ENCODE measurements at places on chromosomes 3 and 15.
A peak's percentile ranks its signal among the peaks of the same experiment; 100 is the strongest.

- DNase-seq = no peak
Observed at GRCh38 chr3:127053450-127053849, 70.5 kb downstream of the PLXNA1 start.

- DNase-seq = no peak
Observed at GRCh38 chr3:151896246-151897012, 23.0 kb downstream of the SUCNR1 start.

- DNase-seq = no peak
Observed at GRCh38 chr3:138933068-138933668, 13.8 kb downstream of the FOXL2 start.

DNA sequence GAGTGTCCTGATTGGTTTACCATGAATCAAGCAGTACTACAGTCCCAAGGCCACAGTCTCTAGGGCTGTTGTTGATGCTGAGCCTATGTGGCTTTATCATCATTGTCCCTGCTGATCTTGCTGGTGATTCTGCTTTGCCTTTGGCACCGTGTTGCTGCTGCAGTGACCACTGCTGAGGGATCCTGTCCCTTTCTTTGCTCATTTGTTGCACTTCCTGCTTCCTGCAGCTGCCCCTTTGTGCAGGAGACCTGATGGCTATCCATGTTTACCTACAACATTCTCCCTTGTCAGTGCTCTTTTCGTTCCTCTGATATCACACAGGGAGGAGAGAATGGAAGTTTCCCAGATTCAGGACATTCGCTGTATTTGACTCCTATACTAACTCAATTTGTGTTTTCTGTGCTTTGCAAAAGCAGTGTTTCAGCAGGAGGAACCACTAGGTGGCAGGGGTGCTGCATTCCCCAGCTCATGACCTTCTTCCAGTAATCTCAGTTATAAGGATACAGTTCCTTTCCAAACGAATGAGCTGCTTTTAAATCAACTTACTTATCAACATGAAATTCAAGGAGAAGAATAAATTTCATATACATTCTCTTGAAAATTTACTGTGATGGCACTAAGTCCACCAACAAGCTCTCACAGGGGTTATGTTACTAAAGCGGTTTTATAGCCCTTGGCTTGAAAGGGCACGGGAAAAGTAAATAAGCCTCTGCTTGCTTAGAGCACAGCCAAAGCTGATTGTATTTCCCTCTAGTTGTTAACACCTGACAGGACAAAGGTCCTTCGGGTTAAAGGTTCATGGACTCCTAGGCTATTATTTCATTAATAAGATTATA is 9.7 kb upstream of the THUMPD3 start:
- DNase-seq = peak; percentile 0

- DNase-seq = peak; percentile 36
Observed at GRCh38 chr3:44355362-44356033, 16.9 kb downstream of the TCAIM start.

DNA sequence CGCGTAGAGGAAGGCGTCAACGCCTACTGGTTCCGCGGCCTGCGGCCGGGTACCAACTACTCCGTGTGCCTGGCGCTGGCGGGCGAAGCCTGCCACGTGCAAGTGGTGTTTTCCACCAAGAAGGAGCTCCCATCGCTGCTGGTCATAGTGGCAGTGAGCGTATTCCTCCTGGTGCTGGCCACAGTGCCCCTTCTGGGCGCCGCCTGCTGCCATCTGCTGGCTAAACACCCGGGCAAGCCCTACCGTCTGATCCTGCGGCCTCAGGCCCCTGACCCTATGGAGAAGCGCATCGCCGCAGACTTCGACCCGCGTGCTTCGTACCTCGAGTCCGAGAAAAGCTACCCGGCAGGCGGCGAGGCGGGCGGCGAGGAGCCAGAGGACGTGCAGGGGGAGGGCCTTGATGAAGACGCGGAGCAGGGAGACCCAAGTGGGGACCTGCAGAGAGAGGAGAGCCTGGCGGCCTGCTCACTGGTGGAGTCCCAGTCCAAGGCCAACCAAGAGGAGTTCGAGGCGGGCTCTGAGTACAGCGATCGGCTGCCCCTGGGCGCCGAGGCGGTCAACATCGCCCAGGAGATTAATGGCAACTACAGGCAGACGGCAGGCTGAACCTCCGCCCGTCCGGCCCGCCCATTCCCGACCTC is 4.1 kb downstream of the ISLR2 start:
- no peak for DNase-seq

DNA sequence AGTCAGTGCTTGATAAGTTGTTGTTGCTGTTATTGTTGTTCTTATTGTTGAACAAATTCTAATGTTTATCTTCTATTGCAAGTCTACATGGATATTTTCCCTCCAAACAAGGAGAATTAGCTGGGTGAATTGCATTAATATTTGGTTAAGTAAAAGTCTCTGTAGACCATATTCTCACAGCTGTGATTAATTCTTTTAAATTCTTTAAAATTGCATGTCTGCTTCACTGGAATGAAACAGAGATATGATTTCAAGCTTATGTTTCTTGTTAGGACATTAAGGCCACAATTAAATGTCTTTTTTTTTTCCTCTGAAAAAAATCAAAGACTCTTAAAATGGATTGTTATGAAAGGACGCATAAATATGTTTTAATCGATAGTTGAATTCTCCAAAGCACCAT is 153.4 kb downstream of the EBLN2 start:
- no peak for DNase-seq

DNA sequence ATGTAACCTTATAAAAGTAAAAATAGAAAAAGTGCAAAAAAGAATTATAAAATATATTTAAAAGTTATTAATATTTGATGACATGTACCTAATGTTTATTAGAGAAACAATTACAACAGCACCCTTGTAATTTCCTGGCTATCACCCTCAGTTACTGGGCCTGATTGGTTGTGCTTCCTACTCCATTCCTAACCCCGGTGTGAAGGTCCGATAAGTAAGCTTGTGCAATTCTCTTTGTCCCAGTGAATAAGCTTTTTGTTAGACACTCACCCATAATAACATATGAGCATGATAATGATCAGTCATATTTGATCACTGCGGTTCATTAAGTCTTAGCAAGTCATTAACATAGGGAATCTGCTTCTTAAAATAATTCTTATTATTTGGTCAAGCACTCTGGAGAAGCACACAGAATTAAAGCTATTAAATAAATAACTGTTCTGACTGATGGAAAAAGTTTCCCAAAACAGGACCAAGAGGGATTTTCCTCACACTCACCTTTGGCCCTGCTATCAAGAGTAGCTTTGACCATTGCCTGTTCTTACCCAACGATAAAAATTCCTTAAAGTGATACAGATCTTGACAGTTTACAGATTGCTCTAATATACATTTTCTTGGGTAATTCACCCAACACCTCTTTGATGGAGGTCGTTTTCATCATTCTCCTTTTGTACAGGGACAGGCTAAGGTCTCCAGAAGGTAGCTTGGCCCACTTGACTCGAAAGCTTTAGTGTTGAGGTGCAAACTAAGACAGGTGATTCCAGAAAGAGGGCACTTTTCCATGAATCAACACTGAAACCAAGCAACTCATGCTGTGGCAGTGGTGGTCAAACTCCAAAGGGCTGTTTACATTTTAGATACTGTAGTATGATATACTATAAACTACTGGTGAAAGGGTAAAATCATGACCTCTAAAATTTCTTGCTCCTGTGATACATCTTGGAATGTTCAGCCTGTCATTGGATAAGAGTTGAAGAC is 543.0 kb upstream of the KCNMB2 start:
- DNase-seq = no peak

- no peak for DNase-seq
Observed at GRCh38 chr15:72902245-72902918, 118.8 kb upstream of the ADPGK start.

DNA sequence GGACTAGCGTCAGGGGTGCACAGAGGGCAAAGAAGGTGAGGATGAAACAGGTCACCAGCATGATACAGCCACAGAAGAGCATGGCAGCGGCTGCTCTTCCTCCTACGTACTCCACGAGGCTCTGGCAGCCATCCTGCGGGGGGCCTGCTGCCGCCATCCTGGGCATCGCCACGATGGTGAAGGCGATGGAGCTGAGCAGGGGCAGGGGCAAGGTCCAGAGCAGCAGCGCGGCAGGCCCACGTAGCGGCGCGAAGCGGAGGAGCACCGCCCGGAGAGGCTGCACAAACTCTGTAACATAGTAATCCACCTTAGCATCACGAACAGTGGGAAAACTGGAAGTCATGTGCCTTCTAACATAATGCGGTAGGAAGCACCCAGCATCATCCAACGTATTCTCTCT is 491.6 kb downstream of the PYDC2 start:
- DNase-seq = no peak

DNA sequence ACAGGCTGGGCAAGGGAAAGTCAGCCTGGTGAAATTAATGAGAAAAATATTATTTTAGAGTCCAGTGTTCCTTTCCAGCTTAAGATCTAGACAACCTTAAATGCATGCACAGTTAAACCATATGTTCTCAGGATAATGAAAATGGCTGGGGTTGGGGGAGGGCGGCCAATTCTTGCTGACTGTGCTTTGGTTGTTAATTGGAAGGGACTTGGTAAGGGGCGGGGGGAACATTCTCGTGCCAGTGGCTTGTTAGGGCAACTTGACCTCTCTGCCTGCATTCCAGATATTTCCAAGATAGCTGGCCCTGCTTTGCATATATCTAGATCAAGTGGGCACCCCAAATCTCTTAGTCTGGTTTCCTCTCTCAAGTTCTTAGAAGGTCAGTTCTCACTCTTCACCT is 112.5 kb downstream of the TOP2B start:
- no peak for DNase-seq

- no peak for DNase-seq
Observed at GRCh38 chr15:43067717-43068461, 37.9 kb downstream of the UBR1 start.

GRCh38 chr3:124383051-124383450 is 347.2 kb upstream of the UMPS start:
- DNase-seq = no peak

DNA sequence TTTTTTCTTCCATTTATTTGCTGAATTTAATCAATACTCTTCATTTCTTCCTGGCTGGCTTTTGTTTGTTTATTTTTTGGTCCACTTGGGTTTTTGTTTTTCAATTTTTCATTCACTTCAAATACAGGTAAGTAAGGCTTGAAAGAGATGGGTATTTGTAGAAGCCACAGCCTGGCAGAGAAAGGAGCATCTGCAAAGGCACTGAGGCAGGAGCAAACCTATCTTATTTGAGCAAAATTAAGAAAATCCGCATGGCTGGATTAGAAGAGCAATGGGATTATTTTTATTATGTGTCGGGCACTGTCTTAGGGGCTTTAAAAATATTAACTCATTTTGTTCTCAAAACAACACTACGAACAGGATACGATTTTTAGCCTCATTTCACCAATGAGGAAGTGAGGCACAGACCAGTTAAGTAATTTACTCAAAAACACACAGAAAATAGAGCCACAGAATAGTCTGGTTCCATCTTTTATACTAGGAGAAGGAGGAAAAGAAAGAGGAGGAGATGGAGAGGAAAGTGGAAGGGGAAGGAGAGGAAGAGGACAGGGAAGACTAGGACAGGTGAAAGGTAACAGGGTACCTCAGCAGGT is 35.1 kb upstream of the CCDC80 start:
- no peak for DNase-seq

GRCh38 chr15:49185473-49185872 is 15.4 kb downstream of the GALK2 start:
- no peak for DNase-seq

GRCh38 chr3:125309476-125309875 is 65.6 kb downstream of the ZNF148 start:
- DNase-seq = no peak
